SK-N-SH (cell line): ENCODE measurements at places on chromosomes 12 and 14.

- DNase-seq, result no peak
Observed at GRCh38 chr12:45634273-45634917, 95.1 kb upstream of the ARID2 start.

DNA sequence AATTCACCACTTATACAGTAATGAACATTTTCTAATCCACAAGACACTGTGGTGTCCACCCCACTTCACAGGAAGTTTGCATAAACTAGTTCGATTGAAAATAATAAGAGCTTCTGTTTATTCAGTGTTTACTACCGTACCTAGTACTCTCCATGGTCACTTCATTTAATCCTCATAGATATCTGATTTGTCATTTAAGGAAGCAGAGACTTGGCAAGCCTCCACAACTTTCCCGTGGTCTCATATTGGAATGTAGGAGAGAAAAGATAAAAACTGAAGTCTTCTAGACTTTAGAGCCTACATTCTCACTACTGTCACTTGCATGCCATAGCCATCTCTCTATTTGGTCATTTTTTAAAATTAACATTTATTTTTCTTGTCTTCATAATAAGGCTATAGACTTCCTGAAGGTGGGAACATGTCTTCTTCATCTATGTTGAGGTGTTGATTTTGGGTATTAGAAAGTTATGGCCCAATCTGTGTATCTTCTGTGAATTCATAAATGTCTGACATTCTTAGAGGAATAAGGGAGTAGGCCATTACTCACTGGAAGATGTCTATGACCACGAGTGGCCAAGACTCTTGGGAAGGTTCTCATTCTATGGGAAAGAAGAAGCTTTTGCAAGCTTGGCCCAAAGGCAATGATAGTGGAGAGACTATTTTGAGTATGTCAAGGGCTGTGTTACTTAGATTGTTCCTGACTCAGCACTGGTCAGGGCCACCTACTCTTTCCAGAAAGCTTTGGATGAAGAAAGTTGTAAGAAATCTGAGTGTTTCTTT, 423.7 kb downstream of the LRIG3 start:
- no peak for DNase-seq

GRCh38 chr14:57970175-57970574, 104.3 kb upstream of the SLC35F4 start:
- DNase-seq, result no peak

DNA sequence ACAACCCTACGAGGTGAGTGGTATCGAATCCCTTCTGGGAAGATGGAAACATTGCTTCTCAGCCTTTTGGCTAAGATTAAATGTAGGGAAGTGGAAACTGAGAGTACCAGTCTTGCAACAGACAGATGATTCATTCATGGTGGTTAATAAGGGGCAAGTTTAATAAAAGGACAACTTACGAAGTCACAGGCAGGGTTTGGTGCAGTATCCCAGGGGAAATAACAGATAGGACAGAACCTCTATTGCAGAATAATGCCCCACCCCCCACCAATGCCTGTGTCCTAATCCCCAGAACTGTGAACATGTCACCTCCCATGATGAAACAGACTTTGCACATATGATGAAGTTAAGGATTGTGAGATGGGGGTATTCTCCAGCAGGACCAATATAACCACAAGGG, 212.5 kb downstream of the TBX5 start:
- DNase-seq, result no peak

DNA sequence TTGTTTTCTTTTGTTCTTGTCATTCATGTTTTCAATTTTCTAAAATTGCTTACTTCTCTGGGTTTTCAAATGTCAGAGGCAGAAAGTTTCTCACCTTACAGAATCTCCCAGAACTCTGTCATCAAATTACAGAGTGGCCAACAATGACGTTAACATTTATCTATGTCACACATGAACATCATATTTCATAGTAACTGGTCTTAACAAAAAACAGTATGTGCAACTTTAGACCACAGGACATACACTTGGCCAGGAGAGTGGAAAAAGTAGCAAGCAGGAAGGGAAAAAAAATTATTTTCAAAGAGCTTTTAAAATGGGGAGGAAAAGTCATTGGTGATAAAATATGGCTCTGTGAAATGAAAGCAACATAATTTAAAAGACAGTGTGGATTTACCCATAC, 426.5 kb downstream of the MED13L start:
- no peak for DNase-seq

DNA sequence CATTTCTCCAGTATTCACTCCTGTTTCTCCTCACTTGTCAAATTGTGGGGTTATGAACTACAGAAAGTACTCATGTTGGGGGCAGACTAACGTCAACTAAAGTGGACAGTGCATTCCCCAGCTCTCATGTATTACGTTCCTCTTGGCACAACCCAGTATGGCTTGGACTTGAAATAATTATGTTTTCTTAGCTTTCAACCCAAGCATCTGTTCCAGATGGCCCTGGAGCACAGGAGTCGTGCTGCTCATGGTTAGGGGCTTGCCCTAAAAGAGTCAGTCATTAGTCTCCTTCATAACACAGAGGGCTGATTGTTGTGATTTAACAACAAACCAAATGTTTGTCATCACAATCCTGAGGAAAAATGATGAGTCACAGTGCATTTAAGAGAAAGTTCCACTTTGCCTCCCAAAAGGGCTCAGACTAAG, 154.4 kb downstream of the RPAP3 start:
- DNase-seq, result no peak

DNA sequence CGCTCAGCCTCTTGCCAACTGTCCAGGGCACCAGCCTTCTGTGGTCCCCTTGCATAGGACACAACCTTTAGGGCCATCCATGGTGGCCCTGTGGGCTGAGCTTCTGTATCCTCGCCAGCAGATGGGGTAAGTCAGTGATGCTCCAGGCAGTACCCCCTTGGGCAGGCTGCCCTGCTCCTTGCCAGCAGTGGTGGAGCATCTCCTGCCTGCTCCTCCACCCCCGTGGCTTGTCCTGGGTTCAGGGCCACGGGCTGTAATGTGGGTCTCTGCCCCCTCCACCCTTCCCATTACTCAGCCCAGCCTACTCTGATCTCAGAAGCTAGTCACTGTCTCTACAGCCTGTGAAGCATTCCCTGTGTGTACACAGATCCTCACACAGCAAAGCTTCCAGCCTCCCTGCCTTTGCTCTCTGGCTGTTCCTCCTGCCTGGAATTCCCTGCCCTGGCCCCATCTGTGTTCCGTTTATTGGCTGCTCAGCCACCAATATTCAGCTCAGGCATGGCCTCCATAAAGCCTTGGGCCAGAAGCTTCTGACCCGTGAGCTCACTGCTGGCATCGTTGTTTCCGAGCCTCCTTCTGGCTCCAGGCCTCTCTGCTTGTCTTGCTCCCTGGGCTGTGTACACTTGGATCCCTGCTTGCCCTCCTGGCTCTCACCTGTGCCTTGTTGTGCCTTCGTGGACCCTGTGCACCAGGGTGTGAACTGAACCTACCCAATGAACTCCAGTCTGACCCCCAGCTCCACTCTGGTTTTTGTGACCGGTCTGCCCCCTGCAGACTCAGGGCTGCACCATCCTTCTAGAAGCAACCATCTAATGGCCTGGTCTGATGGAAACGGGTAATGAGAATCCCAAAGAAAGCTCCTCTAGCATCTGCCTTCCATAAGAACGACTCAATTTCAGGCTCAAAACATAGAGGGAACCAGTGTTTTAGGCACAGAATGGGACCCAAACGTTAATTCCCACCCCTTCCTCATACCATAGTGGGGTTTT, 177.0 kb upstream of the PRMT8 start:
- peak; percentile 64 for DNase-seq

DNA sequence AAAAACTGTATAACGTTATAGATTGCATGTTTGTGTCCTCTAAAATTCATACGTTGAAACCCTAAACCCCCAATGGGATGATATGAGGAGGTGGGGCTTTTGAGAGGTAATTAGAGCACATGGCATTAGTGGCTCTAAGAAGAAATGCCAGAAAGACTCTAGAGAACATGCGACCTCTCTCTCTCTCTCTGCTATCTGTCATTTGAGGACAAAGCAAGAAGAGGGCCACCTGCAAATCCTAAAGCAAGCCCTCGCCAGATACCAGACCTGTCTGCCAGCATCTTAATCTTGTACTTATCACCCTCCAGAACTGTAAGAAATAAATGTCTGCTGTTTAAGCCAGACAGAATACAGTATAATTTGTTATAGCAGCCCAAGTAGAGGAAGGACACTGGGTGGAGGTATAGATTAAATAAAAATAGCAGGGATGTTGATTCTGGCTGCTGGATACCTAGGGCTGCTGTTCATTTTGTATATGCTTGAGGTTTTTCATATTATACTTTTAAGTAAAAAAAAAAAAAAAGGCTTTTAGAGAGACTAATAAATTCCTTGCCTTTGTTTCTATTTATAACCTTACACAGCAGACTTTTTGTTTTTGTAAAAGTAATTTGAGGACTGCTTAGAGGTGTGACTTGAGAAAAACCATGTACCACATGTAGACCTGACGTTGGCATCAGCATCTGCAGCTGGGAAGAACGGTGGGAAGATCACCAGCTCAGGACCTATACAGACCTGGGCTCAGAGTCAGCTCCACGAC, 26.9 kb downstream of the MOK start:
- no peak for DNase-seq

GRCh38 chr12:50505675-50506530, 1.1 kb downstream of the DIP2B start:
- DNase-seq, result no peak

DNA sequence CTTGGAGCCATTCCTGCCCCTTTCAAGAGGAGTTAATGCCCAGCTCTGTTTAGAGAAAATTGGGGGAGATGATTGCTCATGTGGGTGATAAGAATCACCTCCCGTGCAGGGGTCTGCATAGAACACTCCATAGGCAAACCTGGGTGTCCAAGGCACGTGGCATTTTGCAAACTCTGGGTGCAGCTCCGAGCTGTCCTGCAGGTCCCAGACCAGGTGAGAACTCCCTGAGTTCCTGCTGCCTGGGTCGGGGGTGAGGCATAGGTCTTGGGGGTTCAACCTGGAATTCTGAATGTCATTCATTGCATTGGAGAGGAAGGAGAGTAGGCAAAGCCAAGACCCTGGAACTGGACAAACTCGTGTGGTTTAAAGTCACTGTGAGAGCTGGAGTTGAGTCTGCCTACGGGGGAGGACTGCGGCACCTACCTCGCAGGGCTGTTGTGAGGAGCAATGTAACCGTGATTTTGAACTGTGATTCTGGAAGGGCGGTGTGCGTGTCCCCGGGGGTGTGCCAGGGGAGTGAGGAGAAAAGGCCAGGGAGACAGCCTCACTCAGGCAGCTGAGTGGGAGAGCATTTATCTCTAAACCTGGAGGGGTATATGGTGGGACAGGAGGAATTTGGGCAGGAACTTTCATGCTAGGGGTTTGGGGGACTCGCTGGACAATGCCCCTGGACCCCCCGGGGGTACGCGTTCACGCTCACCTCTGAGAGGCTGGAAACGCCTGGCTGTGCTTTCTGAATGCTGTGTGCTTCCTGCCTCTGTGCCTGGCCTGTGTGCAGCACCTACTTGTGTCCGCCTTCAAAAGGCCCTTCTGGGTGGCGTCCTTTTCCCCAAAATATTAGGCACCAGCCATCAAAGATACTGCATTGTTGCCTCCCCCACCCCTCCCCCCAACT, 30.4 kb downstream of the MEG3 start:
- DNase-seq, result peak; percentile 22

DNA sequence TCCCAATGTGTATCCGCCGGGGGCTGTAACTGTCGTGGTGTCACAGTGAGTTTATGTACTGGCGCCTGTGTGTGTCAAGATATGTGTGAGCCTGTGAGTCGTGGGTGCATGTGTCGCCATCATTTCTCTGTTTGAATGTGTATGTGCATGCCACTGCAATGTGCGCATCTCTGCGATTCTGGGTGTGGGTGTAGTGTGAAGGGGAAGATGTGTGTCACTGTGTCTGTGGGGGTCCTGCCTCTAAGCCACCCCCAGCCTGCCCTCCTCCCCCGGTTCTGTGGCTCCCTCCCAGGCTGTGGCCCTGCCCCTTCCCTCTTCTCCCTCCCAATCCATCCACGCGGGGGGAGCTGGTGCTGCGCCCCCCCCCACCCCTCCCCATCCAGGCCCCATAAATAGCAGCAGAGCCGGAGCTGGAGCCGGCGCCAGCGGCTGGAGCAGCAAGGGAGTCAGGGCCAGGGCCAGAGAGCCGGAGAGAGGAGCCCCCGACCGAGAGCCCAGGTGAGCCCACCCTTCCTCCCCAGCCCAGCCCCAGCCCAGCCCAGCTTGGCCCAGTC, at the start of gene CPNE6:
TSS of gene CPNE6 (plus strand) at position 419 of the 554 bp plus-strand sequence. CDS start 1,375 bp downstream, outside the sequence.
- no peak for DNase-seq

DNA sequence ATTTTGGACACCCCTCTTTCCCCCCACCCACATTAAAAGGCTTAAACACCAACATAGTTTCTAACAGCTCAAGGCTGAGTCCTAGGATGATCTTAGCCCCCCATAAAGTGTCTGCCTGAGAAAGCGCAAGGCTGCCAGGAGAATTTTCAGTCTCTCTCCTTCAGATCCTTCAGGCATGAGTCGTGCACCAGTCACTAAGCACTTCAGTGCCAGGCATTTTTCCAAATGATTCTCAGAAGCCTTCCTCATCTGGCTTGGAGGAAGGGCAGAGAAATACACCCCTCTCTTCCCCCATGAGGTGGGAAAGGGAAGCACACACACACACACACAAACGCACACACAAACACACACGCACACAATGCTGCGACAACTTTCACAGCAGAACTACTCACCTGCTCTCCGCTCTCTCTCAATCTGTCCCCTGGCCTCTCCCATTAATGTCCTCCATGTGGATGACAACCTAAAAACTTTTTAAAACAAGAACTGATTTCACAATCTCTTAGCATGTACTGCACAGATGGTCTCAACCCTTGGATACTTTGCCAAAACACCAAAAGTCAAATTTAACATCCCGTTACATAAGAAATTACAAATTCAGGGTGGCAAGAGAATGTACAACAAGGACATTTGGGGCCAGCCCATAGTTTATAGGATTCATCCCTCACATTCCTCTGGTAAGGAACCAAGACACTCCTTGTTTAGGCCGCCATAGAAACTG, 49.8 kb downstream of the CKAP4 start:
- DNase-seq, result no peak

- DNase-seq, result no peak
Observed at GRCh38 chr14:39755269-39755878, 323.1 kb upstream of the FBXO33 start.

- DNase-seq, result peak; percentile 74
Observed at GRCh38 chr14:103561381-103562178, 877 bp downstream of the BAG5 start.

- DNase-seq, result no peak
Observed at GRCh38 chr14:82999802-83000201, 1466.1 kb upstream of the SEL1L start.

DNA sequence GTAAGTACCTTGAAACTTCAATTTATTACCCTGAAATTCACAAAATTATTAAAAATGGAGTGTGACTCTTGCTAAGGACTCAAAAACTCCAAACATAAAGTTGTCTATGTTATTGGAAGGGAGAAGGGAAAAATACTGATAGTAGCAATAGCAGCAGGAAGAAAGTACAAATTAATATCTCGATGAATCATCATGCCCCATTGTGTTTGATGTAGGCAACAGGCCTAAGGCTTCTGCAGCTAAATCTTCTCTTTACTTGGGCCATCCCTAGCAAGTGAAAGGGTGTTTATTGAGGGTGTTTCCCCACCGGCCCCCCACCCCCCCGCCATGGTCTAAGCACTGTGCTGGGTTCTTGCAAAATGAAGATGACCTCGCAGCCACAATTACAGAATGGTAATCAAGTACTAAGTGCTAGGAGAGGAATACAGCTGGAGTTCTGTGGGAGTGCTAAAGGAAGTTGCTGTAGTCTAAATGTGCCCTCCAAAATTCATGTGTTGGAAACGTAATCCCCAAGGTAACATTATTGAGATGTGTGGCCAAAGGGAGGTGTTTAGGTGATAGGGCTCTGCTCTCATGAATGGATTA, 76.5 kb downstream of the SNAPC1 start:
- no peak for DNase-seq
